Activated T-cell treated with anti-CD3 and anti-CD28 coated beads, Interleukin-2, amount 50 U/mL, for 72 hours (primary cell): ENCODE measurements at places on chromosomes 3 and 15. TPM values are rescaled to one million over a fixed set of nuclear protein-coding genes. Genes with fewer than 3 reads are reported as not detected.

DNA sequence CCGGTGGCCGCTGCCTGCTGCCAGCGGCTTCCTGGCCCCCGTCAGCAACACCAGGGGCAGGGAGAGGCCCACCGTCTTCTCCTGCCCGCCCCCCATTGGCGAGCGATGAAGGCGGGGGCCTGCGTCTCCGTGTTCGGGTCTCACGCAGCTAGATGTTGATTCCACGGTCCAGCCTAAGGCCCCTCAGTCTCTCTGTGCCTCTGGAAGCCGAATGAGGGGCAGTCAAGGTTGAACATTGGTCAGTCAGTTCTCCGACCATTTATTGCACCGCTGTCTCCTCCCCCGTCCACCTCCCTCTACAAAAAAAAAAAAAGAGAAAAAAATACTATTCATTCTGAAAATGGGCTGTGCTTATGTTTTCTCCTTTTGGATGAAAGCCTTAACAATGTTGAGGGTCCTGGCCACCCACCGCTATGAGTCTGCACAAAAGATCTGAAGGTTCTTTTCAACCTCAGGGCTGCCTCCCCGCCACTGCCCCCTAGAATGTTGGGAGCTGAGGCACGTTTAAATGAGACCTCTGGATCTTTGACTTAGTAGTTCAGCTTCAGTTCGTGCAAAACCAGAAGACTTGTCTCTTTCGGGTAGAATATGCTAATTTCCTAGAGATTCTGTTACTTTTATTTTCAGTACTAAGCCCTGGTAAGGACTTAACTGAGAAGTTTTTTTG, 736 bp downstream of the IREB2 start:
- no peaks in the 10 kb centered on the region for H3K27me3 ChIP-seq
- peak overlapping the region; percentile 88 for H3K4me3 ChIP-seq
- peak overlapping the region; percentile 97 for H3K27ac ChIP-seq
- H3K36me3 ChIP-seq = peaks cover 14% of the 10 kb centered on the region
- H3K4me1 ChIP-seq = peaks cover 53% of the 10 kb centered on the region

GRCh38 chr15:63677778-63678177, 80.6 kb downstream of the FBXL22 start:
- H3K27ac ChIP-seq = no peak overlapping the region
- H3K4me3 ChIP-seq = no peak overlapping the region
- H3K27me3 ChIP-seq = no peaks in the 10 kb centered on the region
- H3K4me1 ChIP-seq = peaks cover 7% of the 10 kb centered on the region
- DNase-seq = no peak

DNA sequence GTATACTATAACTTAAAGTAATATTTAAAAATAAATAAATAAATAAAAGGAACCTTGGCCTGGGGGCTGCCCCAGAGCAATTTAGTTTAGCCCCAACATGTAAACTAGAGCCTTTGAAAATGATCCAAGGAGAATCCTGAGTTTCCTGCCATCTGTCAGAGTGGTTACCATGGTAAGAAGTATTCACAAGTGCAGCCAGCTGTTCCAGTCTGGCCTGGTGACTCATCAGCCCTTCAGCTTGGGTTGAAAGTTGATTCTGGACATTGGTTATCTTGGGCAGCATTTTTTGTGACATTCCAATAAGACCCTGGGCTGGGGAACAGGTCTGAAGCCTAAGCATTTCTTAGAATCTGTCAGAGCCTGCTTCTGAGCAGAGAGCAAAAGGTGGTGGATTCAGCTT, 72.7 kb upstream of the LRTM1 start:
- no peak overlapping the region for H3K4me3 ChIP-seq
- no peaks in the 10 kb centered on the region for H3K36me3 ChIP-seq
- H3K4me1 ChIP-seq = no peaks in the 10 kb centered on the region
- no peak for DNase-seq
- H3K27me3 ChIP-seq = no peaks in the 10 kb centered on the region

DNA sequence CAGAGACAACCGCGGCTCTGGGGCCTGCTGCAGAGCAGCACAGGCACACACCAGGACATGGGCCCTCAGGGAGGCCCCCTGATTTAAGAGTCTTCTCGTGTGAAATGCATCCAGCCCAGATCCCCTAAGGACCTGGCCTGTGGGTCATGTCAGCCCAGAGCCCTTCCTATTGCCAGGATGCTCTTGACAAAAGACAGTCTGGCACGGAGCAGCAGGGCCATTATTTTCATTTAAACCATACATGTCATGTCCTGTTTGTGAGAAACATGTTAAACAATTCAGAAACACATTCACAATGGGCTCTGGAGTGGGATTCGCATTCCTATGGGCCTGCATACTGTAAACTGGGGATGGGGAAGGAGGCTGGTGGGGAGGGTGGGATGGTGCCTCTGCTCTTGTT, 367.4 kb upstream of the WNT5A start:
- no peak overlapping the region for H3K4me3 ChIP-seq
- H3K36me3 ChIP-seq = no peaks in the 10 kb centered on the region
- no peaks in the 10 kb centered on the region for H3K27me3 ChIP-seq
- H3K27ac ChIP-seq = no peak overlapping the region
- no peaks in the 10 kb centered on the region for H3K4me1 ChIP-seq

- H3K36me3 ChIP-seq = peaks cover 2% of the 10 kb centered on the region
- no peak overlapping the region for H3K27ac ChIP-seq
- peaks cover 50% of the 10 kb centered on the region for H3K27me3 ChIP-seq
- DNase-seq = no peak
- H3K4me3 ChIP-seq = peak overlapping the region; percentile 35
These were observed 16.6 kb downstream of the PAQR9 start for GRCh38 chr3:142946861-142947260.

DNA sequence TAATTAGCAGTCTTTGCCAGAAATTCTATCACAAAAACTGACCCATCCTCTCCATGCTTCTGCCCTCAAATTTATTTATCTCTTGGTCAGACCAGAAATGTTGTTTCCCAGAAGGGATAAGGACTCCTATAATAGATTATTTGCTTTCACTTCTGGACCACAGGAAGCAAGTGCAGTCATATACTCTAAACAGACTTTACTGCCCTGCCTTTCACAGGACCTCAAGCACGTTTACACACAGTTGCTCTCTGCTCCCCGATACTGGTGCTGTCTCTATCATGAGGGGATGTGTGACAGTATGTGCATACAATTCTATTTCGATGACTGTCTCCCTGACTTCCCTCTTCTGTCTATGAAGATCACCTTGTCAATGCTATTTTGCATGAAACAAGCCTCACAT, 205.5 kb upstream of the TGFBR2 start:
- H3K4me1 ChIP-seq = peaks cover 21% of the 10 kb centered on the region
- H3K36me3 ChIP-seq = no peaks in the 10 kb centered on the region
- H3K4me3 ChIP-seq = no peak overlapping the region
- DNase-seq = no peak
- H3K27me3 ChIP-seq = no peaks in the 10 kb centered on the region

DNA sequence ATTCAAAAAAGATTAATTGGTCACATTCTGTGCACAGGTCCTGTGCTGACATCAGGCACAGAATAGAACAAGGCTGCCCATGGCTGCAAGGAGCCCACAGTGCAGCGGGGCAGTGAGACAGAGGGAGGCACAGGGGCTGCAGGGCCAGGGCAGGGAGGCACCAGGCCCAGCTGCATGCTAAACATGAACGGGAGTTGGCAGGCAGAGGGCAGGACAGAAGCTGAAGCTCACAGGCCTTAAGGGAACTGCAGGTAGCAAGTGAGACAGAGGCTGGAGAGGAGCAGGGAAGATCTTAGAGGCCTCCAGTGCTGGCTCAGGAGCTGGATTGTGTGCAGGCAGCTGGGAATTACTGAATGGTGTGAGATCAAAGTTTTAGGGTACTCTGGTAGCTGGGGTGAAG, 26.2 kb downstream of the IDH3A start:
- H3K27ac ChIP-seq = no peak overlapping the region
- H3K4me3 ChIP-seq = no peak overlapping the region
- H3K27me3 ChIP-seq = no peaks in the 10 kb centered on the region

DNA sequence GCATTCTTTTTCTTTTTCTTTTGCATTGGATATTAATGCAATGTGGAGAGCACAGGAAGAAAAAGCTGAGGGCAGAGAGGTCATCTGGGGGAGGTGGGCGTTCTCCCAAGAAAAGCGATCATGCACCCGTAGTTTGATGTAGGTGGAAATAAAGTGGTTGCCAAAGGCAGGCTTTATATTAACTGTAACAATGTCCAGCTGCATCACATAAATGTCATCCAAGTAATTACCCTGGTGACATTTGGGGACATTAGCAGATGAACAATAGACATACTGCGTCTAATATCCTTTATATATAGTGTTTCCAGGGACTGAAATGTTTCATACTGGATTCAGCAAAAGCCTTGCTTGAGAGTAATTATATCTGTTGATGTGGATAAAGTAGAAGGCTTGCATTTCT, 135.5 kb downstream of the CNTN6 start:
- H3K36me3 ChIP-seq = no peaks in the 10 kb centered on the region
- no peak overlapping the region for H3K4me3 ChIP-seq
- no peak for DNase-seq
- no peak overlapping the region for H3K27ac ChIP-seq
- H3K4me1 ChIP-seq = no peaks in the 10 kb centered on the region

Gene GMPS
- total RNA-seq = 147 TPM

Gene AMOTL2
- total RNA-seq = not detected

Gene ZNF662
- 3.8 TPM for total RNA-seq
